GM12865 (cell line): ENCODE measurements at places on chromosomes 5 and 9.

DNA sequence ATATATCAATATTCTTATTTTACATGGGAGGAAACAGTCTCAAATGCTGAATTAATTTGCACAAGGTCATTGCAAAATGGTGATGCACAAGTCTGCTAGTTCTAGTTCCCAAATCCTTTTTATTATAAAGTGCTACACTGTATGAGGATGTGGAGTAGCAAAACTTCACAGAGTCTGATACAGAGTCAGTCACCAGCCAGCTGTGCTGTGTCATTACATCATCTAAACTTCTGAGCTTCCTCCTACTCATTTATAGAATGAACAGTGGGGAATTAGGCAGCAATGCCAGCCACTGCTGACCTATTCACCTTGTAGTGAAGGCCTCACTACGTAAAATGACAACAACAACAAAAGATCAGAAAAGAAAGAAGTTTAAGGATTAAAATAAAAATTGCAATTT is 357.8 kb downstream of the TMEM167A start:
- DNase-seq: peak; percentile 41

DNA sequence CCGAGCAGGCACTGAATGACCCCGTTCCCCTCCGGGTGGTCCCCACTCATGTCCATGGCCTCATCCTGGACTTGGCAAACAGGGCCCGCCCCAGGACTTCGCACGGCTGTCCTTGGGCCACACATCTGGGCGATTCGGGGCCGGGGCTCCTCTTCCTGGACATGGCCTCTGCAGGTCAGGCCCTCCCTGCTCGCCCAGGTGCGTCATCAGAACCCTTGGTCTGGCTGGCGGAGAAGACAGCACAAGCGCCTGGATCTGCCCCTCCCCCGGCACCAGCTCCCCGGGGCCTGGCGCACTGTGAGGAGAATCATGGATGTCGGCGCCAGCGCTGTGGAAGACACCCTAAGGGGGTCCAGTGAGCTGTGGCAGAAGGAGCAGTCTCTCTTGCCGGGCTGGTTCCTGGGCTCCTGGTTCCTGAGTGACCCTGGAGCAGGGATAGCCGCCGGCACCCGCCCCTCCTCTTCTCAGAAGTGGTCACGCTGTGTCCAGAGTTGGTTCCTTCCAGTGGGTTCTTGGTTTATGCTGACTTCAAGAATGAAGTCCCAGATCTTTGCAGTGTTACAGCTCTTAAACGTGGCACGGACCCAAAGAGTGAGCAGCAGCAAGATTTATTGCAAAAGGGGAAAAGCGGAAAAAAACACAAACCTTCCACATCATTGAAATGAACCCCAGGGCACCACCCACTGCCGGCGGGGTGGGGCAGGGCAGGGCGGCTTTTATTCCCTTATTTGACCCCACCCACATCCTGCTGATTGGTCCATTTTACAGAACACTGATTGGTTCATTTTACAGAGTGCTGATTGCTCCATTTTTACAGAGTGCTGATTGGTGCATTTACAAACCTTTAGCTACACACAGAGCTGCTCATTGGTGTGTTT is 25.9 kb upstream of the SLC12A7 start:
- DNase-seq: no peak

DNA sequence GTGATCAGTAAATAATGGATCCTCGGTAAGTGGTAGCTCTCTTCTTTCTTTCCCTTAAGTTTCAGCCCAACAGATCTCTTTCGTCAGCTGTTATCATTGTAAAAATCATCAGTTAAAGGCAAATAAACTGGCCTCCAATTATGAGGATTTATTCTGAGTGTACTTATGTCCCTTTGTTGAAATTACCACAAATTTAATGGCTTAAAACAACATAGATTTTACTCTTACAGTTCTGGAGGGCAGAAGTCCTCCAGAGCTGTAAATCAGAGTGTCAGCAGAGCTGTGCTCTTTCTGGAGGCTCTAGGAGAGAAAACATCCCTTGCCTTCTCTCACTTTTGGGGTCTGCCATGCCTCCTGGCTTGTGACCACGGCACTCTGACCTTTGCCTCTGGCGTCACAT is 104.6 kb downstream of the INSYN2B start:
- DNase-seq: no peak

DNA sequence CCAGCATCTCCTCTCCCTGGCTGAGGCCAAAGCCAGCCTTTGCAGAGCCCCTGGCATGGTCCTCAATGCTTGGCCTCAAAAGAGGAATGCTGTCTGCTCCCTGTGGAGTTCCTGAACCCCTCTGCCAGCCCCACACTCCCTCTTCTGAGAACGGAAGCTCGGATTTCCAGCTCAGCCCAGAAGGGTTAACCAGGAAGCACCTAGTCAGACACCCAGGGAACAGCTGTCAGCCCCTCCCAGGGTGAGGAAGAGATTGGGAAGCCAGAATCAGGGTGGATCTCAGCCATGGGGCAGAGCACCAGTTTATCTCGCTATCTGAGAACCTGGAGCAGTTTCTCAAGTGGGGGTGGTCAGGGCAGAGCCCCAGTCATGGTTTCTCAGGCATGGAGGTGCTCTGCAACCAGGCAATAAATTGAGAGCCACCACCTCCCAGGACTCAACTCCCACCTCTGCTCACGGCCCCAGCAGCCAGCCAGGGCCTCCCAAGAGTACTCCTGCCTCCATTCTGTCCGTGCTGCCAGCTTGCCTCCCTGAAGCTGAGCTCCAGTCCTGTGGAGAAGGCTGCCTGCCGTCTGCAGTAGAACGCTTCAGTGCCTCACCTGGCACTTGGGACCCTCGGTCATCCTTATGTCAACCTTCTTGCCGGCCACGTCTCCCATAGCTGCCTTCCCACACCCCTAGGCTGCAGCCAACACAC is 7.6 kb downstream of the FOXE1 start:
- no peak for DNase-seq

- no peak for DNase-seq
Observed at GRCh38 chr5:173507171-173507570, 109.3 kb downstream of the BOD1 start.

DNA sequence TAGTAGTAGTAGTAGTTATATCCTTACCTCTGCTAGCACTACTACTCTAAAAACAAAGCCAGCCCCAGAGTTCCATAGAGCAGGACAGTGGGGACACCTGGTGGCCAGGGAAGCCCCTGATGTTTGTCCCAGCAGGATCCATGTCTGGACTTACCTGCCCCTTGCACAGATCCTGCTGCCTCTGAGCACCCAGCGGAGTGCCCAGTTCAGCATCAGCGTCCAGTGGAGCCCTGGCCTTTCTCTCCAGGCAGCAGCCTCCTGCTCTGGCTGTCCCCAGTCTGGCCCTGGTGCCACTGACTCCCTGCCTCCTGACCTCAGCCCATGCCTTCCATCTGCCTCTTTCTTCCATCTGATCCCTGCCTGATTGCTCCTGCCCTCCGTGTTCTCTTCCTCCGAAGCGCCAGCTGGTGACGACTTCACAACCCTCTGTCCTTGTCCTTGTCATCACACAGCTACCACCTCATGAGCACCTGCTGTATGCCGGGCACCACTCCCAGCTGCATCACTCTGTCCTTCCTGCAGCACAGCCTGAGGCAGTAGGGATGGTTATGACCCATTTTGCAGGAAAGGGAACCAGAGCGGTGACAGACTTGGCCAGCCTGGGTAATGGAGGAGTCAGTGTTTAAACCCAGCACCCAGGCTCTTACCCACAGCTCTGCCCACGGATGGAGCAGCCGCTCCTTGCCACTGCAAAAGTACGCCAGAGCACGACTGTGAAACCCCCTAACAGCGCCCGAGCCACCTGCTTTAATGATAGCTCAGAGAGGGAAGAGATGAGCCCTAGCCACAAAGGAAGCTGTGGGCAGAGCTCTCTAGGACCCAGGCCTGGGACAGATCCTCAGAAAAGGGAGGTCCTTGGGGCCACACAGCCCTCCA is 11.5 kb downstream of the SARDH start:
- DNase-seq: peak; percentile 39

DNA sequence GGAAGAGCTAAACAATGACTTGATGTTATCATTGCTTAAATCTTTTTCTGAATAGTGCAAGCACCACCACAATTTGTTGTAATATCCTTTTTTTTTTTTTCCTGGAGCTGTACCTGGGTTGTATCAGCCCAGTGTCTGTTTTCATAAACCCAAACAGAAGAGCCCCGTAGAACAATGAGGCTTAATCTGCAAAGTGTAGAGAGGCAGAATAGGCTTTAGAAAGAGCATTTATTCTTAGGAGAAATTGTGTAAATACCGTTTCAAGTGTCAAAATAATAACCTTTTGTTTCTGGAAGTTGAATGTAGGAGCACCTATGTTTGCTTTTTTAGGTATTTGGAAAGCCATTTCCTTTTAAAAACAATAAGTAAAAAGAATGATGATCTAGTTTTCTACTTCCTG is 26.4 kb downstream of the RGS7BP start:
- DNase-seq: no peak

DNA sequence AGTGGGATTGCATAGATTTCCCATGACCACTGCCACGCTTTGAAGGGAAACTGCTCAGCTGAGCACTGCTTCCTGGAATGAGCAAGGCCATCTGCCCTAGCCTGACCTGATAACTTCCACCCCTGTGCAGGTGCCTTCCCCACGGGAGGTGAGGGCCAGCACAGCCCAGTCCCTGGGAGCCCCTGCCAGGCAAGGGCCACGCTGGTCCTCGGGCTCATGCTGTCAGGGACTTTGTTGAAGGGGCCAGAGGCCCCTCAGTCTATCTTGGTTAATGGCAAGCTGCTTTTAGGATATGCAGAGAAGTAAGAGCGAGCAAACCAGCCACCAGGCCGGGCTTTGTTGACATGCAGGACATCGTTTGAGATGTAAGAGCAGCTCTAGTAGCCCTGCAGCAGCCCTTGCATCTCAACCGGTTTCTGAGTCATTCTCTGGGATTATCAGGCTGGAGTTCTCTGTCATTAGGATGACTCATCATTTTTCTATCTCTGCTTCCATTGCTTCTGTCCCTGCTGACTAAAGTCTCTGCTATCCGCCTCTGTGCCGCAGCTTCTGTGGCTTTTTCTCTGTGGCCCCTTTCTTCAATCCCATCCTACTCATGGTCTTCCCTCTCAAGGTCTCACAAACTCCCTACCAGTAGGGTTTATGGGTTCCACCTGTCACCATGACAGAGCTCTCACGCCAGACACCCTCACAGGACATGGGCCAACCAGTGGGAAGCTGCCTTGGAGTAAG is 30.6 kb upstream of the IQGAP2 start:
- DNase-seq: no peak

- no peak for DNase-seq
Observed at GRCh38 chr5:79333852-79334557, 98.1 kb downstream of the JMY start.

DNA sequence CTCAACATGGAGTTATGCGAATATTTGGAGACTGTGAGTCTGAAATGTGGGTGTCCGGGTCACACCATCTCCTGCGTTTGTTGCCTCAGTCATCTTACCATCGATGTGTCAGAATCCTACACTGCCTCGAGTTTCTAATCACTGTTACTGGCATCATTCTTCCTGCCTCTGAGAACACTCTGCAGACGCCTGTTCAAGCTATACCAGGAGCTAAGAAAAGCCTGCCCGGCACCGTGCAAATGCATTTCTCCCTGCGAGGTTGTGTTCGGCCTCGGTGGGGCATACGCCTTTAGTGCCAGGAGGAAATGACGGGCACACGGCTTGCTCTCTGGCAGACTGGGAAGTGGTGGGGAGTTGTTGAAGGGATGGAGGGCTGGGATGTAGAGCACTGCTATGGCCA is 31.2 kb upstream of the SLC25A51 start:
- DNase-seq: no peak
